Large intestine (tissue), 12 donors: ENCODE measurements at places on chromosomes 4 and X.

DNA sequence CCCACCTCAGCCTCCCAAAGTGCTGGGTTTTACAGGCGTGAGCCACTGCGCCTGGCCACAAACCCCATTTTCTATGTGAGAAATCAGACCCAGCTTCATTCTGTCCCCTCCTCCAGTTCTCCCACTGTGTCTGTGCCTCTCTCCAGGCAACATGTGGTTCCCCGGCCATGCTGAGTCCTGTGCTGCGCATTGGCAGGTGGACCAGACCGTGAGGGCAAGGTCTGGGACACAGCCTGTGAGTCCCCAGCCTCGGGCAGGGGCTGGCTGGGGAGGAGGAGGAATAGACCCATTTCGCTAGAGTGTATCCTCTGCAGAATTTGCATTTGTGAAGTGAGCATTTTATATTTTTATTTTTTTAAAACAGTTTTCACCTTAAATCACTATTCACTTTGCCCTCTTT, 21.5 kb upstream of the CLDN24 start:
- DNase-seq: no peak

GRCh38 chr4:150173982-150174398, 95.7 kb downstream of the DCLK2 start:
- peak; percentile 6 for DNase-seq

GRCh38 chr4:17204908-17205307, 306.5 kb upstream of the LDB2 start:
- DNase-seq: no peak

DNA sequence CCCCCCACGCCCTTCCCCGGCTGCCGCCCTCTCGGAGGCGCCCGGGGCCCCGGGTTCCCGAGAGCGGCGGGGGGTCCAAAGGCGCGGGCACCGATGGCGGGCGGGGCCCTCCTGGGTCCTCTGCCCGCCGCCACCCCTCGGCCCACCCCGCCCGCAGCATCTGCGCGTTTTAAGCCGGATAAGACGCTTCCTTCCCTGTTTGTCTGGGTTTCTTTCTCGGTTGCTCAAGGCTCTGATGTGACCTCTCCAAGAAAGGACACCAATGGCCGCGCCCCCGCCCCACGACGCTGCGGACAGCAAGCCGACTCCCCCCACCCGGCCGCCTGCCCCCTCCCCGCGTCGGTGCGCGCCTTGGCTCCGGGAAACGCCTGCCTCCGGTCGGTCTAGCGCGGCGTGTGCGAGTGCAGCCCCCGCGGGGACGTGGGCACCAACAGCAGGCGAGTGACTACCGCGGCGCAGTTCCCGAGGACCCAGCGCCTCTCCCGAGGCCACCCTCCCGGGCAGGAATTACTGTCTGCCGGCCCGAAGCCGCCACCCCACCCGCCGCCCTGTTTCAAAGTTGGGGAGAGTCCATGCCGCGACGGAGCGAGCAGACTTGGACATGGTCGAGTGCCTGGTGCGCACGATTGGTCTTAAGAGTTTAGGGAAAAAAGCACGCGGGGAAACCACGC, 21.1 kb upstream of the HMX1 start:
- DNase-seq: no peak

DNA sequence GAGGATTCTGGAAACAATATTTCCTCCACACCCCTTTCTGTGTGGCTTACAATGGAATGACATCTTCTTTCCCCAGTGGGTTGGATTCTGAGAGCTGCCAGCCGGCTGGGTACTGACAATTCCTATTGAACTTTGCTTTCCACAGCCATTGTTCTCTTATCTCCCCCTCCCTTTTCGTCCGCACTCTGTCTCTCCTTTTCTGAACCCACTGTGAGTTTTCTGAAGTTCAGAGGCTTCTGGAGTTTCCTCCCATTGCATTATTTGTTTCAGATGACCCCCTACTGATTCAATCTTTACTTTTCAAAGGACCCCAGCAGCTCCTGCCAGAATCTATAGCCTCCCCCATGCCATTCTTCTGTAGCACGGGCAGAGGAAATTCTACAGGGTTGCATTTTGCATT, 10.4 kb downstream of the SMPX start:
- no peak for DNase-seq

GRCh38 chrX:23821847-23822246, 38.9 kb downstream of the SAT1 start:
- DNase-seq: no peak

DNA sequence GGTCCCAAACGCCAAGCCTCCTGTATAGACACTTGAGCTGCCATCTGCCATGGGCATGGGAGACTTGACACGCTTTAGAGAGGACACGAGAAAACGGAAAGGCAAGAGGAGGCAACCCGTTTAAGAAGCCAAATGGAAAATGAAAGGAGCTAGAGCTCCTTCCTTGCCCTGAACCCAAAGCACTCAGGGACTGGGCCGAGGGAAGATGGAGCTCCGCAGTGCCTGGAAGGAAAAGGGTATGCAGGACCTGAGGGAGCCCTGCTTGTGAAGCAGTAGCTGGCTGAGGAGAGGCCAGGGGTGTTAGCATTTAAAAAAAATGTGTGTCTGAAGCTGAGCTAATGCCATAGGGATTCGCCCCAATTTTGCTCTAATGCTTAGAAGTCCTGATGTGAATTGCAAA, 15.1 kb downstream of the MCF2 start:
- no peak for DNase-seq

DNA sequence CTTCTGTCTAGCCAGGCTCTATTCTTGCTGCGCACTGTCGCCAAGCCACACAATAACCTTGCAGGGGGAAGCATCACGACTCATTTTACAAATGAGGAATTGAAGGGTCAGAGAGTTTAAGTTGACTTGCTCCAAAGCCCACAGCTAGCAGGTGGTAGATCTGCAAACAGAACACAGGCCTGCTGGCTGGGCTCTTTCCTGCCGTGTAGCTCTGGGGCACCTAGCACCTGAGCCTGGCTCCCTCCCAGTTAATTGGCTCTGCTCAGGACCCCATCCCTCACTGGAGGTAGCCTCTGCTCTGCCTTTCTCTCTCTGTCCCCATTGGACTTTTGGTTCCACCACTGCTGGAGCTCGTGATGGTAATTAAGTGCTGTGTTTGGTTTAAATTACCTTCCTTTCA, 98.5 kb downstream of the NSUN7 start:
- no peak for DNase-seq

- DNase-seq: no peak
Observed at GRCh38 chr4:142420311-142421095, 425.6 kb downstream of the INPP4B start.

GRCh38 chr4:158018221-158018830, 154.5 kb downstream of the GASK1B start:
- no peak for DNase-seq

- no peak for DNase-seq
Observed at GRCh38 chr4:76738086-76738931, 159.6 kb downstream of the SOWAHB start.

GRCh38 chr4:122742933-122743829, 10.7 kb downstream of the BBS12 start:
- DNase-seq: no peak
